HFF-Myc (cell line): ENCODE measurements at places on chromosomes 5 and 9.
A peak's percentile ranks its signal among the peaks of the same experiment; 100 is the strongest.

GRCh38 chr9:88179062-88179521 lies 40.8 kb upstream of the SPATA31C2 start:
- no peak for DNase-seq

GRCh38 chr9:22742401-22742800 lies 295.8 kb downstream of the DMRTA1 start:
- no peak for DNase-seq

DNA sequence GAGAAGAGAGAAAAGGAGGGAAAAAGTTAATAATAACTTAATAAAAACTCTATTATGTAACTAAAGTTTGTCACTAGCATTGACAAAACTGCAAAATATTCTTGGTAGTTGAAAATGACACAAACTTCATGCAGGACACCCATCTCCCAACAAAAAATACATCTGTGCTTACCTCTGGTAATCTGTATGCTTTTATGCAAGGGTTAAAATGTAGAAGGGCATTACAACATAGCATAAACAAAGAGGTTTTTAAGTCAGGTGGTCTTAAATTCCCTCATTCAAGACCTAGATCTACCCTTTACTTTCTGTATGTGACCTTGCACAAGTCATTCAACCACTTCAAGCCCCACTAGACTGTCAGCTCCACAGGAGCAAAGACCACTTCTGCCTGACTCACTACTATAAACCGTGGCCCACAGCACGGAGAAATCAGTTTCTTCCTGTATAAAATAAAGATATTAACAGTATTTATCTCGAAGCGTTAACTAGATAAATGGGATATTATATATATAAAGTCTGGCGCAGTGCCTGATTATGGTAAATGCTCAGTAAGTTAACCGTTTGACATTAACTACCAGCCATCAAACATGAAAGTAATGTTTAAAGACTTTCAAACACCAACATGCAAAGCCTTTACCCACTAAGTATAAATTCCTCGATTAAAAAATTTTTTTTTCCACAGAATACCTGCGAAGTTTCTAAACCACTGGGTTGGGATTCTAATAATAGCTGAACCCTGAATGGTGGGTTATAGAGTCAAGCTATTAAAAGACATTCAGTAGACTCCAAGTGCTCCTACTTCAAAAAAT lies 2.0 kb downstream of the FBXL17 start:
- no peak for DNase-seq

DNA sequence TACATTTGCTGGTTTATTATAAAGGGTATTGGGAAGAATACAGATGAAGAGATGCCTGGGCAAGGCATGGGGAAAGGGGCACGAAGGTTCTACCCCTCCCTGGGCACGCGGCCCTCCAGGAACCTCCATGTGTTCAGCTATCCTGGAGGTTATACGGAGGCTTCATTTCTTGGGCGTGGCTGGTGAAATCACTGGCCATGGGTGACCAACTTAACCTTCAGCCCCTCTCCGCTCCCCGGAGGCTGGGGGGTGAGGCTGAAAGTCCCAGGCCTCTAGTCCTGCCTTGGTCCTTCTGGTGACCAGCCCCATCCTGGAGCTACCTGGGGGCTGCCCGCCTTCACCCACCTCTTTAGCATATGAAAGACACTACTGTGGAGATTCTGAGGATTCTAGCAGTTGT lies 17.0 kb upstream of the RNF130 start:
- DNase-seq, result no peak

GRCh38 chr5:150302301-150303069 lies at the start of gene ARSI:
Gene ARSI (minus strand): TSS chr5:150302905. CDS start chr5:150302373, 532 bp downstream.
- DNase-seq, result no peak

GRCh38 chr9:110655754-110656641 lies 12.6 kb upstream of the MUSK start:
- no peak for DNase-seq

DNA sequence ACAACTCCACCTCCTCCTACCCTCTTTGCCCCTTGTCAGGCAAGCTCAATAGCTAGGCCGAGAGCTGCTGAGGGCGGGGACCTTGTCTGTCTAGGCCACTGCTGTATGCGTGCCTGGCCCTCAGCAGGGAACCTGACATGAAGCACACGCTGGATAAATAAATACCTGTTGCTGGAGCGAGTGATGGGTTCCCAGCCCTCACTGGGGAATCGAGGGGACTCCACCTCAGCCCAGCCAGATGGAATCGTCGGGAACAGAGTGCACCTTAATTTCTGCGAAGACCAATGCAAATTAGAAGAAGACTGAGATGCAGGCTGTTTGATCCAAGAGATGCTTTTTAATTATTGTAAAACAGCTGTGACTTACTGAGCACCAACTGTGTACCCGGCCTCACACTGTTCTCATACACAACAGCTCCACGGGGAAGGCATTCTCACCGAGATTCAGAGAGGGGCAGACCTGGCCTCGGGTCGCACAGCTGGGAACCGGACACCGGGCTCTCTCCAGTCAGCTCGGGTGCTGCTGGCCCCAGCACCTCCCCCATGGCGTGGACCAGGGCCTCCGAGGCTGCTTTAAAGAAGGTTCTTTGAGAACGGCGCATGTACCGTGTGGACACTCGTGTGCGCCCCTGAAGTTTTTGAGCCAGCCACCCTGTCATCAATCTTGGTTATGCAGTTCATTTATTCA lies 109.7 kb upstream of the IER5L start:
- no peak for DNase-seq

DNA sequence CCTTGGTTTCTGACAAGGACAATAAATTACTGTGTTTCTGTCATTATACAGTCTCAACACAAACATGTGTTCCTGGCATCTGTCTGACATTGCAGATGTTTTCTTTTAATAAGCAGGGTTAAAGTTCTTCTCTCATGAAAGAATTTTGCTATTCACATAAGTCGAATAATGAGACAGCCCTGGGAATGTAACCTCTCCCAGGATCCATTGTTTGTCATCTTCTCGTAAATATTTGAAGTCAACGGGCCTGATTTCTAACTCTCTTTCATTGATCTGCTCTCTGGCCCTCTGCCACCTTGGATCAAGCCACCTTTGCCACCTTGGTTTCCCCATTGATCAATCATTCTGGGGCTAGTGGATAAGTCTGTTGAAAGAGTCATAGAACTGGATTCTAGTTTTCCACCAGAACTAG lies 12.9 kb upstream of the CAST start:
- no peak for DNase-seq

DNA sequence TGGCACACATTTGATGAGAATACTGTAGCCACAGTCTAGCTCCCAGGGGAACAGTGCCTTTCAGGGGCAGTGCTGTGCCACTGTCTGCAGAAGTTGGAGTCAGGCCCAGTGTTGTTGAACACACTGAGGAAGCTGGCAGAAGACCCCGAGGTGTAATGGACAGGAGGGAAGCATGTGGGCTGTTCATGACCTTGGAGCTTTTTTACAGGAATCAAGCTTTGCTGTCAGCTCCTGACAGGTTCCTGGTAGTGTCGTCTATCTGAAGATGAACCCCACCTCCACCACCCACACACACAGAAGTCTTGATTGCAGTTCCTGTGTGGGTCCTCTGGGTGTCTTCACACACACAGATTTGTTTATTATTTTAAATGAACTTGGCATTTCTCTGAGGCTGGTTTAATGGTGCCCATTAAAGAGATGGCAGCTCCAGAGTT lies 40.3 kb upstream of the TNFAIP8 start:
- DNase-seq, result no peak

DNA sequence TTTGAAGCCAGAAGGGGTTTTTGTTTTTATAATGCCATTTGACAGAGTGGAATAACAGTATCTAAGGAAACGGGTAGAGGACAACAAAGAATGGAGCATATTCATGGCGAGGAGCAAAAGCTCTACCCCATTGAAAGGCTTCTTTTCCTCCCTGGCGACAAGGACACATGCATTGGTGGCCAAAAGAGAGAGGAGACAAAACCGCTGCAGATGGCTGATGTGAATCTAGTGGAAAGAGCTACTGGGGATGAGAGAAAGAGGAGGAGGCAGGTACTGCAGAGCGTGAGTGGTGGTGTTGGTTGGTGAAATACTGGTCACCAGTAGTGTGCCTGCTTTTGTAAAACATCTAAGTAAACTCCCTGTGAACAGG lies 491 bp downstream of the APC start:
- no peak for DNase-seq

DNA sequence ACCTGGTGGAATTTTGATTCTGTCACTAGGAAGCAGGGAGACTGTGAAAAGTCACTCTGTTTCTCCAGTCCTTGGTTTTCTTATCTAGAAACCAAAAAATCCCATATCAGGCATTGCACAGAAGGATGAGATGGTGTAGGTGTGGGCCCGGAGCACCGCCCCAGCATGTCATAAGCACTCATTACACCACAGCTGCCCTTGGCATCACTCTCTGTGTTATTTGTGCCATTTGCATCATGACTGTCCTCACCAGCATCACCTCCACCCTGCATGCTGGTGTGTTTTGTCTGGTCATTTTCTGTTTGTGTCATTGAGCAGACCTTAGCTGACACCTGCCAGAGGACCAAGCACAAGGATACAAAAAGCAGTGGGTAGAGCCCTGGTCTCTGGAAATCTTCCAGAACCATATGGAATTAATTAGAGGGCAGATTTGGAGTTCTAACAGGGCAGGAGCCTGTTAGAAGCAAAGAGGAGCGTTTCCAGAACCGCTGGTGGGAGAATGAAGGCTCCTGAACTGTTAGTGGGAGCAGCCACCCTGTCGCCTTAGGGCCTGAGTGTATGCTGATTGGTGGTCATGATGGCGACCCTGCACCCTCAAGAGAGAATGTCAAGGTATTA lies 99.3 kb downstream of the AMBP start:
- DNase-seq, result peak; percentile 38

DNA sequence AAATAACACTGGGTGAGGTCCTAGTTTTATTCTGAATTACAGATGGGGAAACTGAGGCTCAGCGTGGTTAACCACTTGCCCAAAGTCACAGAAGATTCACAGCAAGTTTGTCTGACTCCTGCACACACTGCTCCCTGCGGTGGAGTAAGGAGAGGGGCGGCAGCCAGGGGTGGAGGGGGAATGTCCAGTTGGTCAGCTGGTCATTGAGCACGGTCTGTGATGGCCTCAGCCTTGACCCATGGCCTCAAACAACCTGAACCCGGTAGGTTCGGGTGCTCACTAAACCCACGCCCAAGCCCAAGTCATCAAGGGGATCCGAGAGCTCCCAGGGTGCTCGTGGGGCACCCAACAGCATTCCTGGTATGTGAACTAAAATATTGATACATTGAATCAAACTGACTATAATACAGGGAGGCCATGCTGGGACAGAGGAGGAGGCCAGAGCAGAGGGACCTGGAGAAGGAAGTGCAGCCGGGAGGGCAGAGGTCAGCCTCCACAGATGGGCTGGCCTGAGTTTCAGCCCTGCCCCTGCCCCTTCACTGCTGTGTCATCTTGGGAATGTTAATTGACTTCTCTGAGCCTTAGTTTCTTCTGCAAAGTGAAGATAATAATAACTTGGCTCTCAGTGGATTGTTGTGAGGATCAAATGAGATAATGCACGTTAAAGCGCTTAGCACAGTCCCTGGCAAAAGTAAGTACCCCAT lies 3.6 kb upstream of the IL17B start:
- no peak for DNase-seq

GRCh38 chr9:81086416-81086815 lies 602.9 kb downstream of the TLE1 start:
- no peak for DNase-seq
